NT2/D1 (cell line): ENCODE measurements at places on chromosomes 7 and 10.

DNA sequence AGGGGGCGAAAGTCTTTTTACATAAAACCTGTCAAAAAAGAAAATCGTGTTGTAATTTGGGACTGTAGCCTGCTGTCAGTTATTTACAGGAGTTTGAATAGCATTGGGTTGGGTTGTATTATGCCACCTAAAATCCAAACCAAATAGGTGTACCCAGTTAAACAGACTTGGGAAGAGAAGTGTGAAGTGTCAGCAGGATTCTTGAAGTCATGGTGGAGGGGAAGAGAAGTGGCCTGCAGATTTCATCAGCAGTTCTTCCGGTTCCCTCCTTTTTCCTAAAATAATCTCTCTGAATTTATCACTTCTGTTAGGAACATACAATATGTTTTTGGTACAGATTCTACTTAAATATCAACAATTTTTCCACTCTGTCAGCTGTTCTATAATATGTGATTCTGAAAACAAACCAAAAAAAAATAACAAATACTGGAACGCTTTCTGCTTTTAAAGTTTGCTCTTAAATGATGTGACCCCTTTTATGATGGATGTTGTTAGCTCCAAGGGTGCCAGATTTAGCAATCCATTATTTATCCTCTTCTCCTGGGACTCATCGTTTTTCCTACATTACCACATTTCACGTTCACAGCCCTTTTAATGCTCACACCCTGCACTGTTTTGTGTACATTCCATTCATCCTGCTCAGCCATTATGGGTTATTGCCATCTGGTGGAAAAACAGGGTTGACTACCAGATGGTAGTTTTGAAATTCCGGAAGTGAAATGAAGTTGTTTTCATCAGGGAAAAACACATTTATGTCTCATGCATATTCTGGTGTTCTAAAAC, 18.7 kb upstream of the ARHGAP12 start:
- DNase-seq: no peak

DNA sequence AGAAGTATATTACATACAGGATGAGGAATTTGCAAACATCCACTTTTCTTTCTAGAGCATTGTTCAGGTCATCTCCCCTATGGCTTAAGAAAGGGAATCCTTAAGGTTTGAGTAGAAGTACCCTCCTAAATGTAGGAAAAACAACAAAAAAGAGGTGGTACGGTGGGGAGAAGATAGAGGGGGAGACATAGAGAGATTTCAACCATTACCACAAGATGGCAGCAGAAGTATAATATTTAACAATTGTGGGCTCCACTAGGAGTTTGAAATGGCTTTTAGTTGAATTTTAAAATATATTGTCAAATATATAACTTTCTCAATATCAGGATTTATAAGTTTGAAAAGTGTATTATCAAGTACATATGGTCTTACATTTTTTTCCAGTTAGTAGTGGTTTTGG, 72.7 kb upstream of the PRKG1 start:
- DNase-seq: no peak

GRCh38 chr7:98831641-98832221, 38.1 kb downstream of the TMEM130 start:
- DNase-seq: no peak

GRCh38 chr10:79292891-79293746, 54.1 kb upstream of the PPIF start:
- no peak for DNase-seq

DNA sequence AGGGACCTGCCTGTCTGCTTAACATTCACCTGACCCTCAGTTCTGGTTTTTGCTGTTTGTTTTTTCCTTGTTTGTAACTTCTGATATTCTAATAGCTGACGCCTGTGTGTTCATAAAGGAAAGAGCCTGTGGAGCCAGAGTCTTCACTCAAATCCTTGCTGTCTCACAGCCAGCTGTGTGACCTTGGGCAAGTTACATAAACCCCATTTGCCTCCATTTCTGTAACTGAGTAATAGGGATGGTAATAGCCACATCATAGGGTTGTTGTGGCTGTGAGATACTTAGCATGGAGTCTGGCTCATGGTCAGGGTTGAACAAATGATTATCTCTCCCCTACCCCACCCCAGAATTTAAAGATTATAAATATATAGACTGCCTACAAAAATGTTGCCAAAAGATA, 27.0 kb downstream of the WBP1L start:
- no peak for DNase-seq

DNA sequence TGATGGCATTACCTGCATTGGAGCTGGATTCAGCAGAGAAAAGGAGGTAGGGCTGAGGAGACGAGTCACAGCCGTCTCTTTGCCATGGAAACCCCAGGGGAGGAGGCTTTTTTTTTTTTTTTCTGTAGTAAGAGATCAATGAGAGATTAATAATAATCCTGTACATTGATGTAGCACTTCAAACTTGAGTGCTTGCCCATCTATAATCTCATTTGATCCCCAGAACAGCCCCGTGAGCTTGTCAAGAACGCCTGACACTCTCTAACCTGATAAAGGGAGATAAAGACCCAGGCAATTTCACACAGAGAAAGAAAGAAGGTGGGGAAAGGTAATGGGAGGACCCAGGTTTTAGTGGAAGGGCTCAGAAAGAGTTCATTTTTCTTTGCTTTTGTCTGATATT, 195.2 kb upstream of the FOXK1 start:
- no peak for DNase-seq

DNA sequence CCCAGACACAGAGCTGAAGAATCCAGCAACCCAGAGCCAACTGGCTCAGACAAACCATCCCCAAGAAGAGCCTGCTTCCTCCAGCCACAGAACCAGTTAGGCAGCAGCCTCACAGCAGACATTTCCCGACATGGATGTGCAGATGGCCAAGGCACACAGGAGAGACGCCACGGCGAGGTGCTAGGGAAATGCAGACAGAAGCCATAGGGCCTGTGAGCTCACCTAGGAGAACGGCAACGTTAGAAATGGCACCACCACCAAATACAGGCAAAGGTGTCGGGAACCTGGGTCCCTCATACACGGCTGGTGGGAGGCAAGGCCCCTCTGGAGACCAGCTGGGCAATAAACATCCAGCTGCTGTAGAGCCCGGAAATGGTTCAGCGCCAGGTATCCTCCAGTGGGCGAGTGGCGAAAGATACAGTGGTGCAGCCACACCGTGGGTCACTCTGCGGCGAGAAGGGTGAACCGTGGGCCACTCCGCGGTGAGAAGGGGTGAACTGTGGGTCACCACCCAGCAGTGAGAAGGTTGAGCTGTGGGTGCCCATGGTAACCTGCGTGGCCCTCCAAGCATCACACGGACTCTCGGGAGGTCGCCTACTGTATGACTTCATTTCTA, 31.2 kb downstream of the JAKMIP3 start:
- no peak for DNase-seq

- DNase-seq: no peak
Measured at GRCh38 chr10:22723783-22724182, 9.4 kb upstream of the PIP4K2A start.

DNA sequence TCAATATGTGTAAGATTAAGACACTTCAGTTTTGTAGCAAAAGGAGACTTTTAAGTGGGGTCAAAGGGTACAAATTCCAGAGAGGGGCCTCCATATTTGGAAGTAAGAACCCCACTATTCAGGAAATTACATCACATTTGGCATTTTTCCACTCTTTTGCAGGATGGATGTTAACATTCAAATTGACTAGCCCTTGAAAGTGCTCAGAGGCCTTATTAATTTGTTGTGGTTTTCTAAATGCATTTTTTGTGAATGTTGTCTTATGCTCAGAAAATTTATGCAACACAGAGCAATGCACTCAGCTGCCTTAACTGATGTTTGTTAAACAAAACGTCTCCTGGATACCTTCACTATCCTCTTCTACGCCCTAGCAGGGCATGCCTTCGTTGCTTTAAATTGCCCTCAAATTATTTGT, 50.9 kb upstream of the PDLIM1 start:
- DNase-seq: no peak

DNA sequence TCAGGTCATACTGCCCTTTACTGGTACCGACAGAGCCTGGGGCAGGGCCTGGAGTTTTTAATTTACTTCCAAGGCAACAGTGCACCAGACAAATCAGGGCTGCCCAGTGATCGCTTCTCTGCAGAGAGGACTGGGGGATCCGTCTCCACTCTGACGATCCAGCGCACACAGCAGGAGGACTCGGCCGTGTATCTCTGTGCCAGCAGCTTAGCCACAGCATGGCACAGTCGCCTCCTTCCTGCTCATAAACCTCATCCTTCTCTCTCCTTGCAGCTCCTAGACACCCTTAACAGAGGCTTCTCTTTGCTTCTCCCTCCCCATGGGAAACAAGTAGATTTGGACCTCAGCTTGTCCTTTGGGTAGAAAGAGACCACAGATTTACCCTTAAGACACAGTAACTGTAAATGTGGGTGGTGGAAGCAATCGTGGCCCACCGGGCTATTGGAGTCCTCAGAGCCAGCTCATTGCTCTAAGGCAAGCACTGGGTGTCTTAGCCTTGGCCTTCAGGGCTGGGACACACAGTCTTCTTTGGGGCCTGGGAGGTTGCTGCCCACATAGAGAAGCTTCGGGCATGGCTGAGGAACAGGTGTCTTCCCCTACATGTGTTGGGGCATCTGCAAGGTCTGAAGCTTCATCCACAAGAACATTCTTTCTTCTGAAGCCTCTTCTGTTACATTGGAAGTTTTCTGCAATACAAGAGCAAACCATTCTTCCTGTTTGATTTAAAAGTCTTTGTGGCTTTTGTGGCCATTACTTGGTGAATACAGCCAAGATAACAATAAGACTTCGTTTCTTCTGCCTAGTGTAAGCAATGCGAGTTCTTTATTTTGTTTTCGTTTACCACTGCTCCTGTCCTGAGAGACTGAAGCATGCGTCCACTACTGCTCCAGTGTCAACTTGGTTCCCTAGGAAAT, 95.5 kb upstream of the PRSS58 start:
- no peak for DNase-seq

GRCh38 chr7:29243910-29244655, 49.5 kb downstream of the CHN2 start:
- no peak for DNase-seq

DNA sequence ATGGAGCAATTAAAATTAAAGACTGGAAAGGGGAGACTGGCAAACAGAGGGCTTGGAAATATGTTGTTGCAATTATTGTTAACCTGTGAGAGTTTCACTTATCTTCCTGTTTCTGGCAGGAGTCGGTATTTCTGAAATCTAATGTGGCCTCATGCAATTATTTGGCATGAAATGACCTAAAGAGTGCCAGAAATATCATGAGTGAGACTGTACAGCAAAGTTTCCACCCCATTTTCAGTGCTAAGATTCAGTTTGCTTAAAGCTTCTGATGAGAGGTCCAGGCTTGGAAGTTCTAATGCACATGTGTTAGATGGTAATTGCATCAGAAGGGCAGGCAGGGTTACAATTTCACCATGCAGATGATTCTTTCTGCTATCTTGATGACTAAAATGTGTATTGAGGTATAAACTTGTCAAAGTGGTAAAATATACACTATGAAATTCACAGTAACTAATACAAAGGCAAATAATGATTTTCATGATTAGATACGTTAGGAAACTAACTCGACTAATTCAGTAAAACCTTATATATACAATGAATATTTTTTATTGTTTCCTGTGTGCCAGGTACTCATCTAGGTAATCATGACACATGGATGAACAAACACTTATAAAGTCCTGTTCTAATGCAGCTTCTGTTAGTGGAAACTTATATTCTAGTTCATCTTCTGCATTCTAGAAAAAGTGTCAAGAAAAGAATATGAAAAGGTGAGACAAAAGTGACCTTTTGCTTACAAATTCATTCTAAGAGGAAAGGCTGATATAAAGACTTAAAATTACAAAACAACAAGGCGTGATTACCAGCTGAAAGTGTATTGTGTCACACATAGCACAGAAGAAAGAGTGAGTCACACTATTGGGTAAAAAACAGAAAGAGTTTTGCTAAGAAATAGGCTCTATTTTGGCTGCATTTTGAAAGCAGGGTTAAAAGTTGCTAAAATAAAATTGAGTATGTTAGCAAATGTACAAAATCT, 533.4 kb upstream of the SEMA3D start:
- no peak for DNase-seq

- no peak for DNase-seq
Measured at GRCh38 chr10:44968500-44969400, 9.1 kb downstream of the RASSF4 start.

GRCh38 chr10:132685921-132686680, 99.8 kb downstream of the NKX6-2 start:
- no peak for DNase-seq

- no peak for DNase-seq
Measured at GRCh38 chr10:16792675-16793074, 24.5 kb downstream of the RSU1 start.

GRCh38 chr7:94003446-94004023, 620 bp downstream of the BET1 start:
- no peak for DNase-seq

DNA sequence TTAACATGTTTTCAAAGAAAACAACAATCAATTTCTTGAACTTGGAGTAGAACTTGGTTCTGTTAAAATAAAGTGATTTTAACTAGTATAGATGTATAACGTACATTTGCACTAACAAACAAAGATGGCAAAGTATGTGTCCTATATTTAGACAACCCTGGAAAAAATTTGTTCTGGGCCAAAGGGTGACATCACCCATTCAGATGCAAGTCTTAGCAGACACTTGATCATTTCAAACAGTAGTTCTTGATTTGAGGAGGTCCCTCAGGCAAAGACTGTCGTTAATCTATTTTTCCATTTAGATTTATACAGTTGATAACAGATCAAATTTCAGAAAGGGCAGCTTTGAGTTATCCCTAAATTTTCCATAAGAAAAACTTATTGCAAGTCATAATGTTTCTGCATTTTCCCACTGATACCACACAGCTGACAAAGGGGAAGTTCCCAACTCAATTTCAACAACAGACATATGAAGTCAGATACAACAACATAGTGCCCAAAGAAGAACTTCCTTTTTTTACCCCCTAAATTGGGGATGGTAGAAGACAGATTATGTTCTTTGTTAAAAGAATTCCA, 5.2 kb downstream of the NMT2 start:
- no peak for DNase-seq

DNA sequence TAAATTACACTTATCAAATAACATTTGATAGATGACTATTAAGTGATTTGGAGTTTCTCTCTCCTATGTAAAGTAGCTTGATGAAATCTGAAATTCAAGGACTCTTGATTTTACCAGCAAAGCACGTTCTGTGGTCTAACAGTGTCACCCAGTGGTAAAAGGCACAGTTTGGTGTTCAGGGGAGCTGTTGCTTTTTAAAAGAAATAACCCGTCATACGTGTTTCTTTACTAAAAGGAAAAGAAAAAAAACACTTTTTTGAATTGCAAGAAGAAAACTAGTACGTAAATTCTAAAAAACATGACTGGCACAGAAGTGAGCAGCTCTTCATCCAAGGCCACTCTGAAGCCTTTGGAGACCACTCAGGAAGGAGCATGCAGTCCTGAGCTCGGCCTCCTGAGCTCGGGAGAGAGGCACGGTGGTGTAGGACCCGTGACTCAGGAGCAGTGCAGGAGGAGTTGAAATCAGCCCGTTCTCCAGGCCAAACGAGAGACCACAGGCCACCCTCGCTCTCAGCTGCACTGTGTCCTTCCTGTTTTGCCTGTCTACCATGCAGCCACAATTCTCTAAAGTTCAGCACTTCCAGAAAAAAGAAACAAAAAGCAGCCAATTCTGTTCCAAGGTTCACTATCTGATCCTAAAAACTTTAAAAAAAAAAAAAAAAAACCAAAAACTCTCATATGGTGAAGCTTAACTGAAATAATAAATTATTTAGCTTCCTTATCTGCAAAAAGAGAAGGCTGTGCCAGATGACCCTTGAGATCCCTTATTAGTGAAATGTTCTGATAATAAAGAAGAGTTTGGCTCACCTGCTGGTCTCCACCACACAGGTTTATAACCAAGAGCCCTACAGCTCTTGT, 212.6 kb upstream of the FRMD4A start:
- DNase-seq: no peak
